ENCODE measurements at places on chromosomes 1 and 21.
A peak's percentile ranks its signal among the peaks of the same experiment; 100 is the strongest.

GRCh38 chr1:157103268-157103667, 3.7 kb upstream of the ETV3L start:
- DNase-seq, result no peak

DNA sequence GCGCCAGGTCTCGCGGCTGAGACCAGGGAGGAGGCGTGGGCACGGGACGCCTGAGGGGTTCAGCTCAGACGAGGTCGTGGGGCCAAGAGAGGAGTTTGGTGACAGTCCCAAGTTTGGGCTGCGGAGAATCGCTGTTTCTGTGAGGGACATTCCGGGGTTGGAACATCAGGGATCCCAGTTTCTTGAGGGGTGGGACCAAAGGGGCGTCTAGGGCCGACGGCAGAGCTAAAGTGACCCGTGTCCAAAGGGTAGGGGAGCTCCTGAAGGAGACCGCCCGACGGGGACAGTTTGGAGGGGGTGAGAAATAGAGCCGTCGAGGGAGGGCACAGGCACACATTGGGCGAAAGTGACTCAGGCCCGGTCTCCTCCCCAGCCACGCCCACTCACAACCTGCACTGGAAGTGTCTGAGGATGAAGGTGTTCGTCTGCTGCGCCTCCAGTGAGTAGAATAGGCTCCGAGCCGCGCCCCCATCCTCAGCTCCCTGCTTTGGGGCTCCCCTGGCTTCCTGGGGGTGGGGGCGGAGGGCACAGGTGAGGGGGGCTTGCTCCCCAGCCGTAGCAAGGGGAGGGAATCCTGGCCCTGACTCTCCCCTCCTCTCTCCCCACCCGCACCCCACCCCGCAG, 7.0 kb downstream of the EFNA3 start:
- peak; percentile 77 for DNase-seq

DNA sequence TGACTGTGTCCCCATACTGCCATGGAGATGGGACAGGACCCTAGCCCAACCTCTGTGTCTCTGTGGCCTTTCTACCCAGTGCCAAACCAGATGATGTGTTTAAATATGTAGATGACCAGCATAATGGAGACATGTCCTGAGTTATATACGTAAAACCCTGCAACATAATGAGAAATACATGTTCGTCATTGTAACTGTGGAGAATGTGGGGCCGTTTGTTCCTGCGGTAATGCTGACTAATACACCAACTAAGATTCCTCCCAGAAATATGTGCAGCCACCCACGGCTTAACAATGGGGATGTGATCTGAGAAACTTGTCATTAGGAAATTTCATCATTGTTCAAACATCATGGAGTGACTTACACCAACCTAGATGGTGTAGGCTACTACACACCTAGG, 71.7 kb upstream of the SIM2 start:
- DNase-seq, result peak; percentile 33

DNA sequence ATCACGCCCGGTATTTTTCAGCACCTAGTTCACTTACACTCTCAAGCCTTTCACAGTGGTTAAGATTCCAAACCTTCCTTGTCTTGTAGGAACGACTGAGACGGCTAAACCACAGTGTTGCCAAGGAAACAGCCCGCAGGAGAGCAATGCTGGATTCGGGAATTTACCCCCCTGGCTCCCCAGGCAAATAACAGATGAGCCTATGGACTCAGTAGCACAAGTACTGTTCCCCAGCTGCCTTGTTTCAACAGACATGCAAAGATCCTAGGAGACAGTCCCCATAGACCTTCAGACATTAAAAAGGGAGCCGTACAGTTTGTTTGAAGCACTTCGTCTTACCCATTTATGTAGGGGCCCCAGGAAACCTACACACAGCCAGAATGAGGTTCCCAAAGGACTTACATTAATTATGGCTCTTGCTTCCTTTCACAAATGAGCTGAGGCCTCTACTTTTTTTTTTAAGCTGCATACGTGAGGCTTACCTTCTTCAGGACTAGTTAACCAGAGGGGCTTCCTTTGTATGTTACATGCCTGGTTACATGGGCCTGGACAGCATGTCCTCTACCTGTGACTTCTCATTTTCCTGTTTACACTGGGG, 2.7 kb downstream of the SNAPIN start:
- DNase-seq, result no peak

DNA sequence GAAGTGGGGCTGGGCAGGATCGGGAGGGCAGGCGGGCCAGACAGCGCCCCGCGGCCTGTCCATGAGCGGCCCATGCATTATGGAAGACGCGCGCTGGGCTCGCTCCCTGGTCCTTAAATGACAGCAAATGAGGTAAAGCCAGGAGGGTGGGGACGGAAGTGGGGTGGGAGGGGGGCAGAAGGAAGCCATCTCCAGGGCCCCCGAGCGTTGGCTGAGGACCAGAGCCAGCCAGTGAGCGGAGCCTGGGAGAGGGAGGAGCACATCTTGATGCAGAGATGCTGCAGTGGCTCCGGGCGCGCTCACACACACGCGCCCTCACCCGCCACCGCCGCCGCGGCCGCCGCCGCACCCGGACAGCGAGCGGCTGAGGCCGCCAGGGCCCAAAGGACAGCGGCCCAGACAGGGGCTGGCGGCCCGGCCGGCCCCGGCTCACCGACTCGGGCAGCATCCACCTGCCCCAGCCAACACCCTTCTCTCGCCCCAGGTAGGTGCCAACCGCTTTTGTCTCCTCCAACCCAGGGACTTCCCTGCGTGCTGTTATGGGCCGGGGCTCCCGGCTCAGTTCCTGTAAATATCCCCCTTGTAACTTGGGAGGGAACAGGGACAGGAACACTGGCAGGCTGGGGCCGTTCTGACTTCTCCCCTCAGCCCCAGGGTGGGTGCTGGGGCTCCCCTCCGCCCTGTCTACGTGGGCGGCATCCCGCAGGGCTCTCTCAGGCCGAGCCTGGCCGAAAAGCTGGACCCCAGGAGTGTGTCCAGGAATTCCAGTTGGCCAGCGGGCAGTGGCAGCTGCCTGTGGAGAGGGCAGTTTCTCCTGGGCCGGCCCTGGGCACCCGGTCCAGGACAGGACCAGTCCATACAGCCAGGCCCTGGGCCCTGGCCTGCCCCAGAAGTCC, at the start of gene CNTN2:
CNTN2 (plus strand) TSS at position 302 of the 896 bp plus-strand sequence. CDS start 9,974 bp downstream, outside the sequence.
- no peak for DNase-seq

- DNase-seq, result no peak
Observed at GRCh38 chr1:83781667-83782066, 217.3 kb downstream of the TTLL7 start.

GRCh38 chr1:118948846-118949245, 39.3 kb downstream of the TBX15 start:
- DNase-seq, result no peak

DNA sequence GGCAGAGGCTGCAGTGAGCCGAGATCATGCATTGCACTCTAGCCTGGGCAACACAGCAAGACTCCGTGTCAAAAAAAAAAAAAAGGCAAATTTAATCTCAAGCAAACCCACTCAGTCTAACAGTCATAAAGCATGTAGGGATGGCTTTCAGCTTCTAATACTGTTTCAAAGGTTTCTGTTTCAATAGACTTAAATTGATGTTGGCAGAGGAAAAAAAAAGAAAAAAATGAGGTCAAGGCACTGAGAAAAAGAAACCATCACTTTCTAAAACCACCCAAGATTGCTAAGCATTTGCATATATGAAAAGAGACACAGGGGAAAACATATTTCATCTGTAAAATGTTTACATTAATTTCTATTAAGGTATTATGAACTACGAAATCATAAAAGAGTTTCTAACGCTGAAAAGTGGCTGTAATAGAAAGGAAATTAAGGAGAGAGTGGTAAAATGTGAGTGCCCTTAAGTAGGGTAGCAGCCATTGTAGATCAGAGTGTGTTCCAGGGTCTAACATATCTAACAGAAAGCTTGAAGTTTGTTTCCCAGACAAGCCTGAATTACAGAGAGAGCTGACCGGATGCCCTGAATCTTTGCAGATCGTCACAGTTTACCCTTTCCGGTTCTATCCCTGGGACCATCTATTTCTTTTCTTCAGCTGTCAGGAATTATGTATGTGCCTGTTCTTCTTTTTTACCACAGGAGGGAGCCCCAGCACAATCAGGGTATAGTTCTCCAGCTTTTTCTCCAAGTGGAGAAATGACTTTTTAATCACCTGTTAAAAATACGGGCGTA, 70.0 kb downstream of the PLD5 start:
- peak; percentile 48 for DNase-seq
